ENCODE measurements at places on chromosomes 3 and 15.
A peak's percentile ranks its signal among the peaks of the same experiment; 100 is the strongest.

- no peak for DNase-seq
Measured at GRCh38 chr3:51819709-51820406, 40.8 kb upstream of the IQCF6 start.

- no peak for DNase-seq
Measured at GRCh38 chr3:149634573-149634972, 23.3 kb downstream of the WWTR1 start.

GRCh38 chr3:184417619-184418327 lies 37.9 kb downstream of the CHRD start:
- DNase-seq, result peak; percentile 63

DNA sequence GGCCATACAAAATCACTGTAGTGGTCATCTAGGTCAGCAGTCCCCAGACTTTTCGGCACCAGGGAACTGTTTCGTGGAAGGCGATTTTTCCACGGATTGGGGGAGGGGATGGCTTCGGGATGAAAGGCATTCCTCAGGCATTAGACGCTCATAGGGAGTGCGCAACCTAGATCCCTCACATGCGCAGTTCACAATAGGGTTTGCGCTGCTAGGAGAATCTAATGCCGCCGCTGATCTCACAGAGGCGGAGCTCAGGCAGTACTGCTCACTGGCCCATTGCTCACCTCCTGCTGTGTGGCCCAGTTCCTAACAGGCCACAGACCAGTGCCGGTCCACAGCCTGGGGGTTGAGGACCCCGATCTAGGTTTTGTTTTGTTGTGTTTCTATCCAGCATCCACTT lies 200.1 kb downstream of the SLC9A9 start:
- no peak for DNase-seq

GRCh38 chr3:65729555-65729954 lies 309.2 kb downstream of the MAGI1 start:
- no peak for DNase-seq

DNA sequence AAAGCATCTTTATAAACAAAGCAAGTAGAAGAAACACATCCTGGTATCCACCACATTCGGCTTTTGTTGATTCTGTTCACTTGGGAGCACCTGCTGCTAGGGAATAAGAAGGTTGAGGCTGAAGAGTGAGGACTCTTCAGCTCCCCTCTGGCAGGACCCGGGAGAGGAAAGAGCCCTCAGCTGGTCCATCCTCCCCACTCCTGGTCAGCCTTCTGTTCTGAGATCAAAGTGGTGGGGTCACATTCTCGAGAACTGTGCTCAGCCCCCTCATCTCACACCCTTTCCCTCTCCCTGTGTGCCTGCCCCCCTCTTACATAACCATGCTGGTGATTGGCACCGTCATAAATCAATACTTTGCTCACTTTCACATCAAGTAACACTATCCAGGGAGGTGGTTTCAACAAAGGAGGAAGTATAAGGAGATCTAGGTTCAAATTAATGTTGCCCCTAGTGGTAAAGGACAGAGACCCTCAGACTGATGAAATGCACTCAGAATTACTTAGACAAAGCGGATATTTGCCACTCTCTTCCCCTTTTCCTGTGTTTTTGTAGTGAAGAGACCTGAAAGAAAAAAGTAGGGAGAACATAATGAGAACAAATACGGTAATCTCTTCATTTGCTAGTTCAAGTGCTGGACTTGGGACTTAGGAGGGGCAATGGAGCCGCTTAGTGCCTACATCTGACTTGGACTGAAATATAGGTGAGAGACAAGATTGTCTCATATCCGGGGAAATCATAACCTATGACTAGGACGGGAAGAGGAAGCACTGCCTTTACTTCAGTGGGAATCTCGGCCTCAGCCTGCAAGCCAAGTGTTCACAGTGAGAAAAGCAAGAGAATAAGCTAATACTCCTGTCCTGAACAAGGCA lies at the start of gene NR1I2:
TSS of gene NR1I2 (plus strand) at position 772 of the 869 bp plus-strand sequence.
- no peak for DNase-seq

- no peak for DNase-seq
Measured at GRCh38 chr3:188788621-188789081, 383.1 kb upstream of the TPRG1 start.
